HFFc6 (cell line): ENCODE measurements at places on chromosomes 13 and 19. TPM values are rescaled to one million over a fixed set of nuclear protein-coding genes. Genes with fewer than 3 reads are reported as not detected.

Gene SLC10A2
- total RNA-seq: not detected in 3 replicates

Gene RGS9BP
- 0.17 to 0.39 TPM (median 0.27 TPM) in 3 replicates for total RNA-seq

Gene KCNRG
- total RNA-seq: 0.32 to 0.50 TPM (median 0.45 TPM) in 3 replicates

Gene PPP1R12C
- total RNA-seq: 92.7 to 96.0 TPM (median 95.6 TPM) in 3 replicates

Gene ZNF575
- total RNA-seq: 0.92 to 2.0 TPM (median 1.6 TPM) in 3 replicates

Gene ZNF723
- total RNA-seq: not detected in 3 replicates

Gene ZNF763
- total RNA-seq: 0.84 to 0.97 TPM (median 0.97 TPM) in 3 replicates

Gene B3GNT8
- total RNA-seq: 0.59 to 1.5 TPM (median 1.1 TPM) in 3 replicates
